ENCODE measurements at places on chromosomes 6 and 20. TPM values are rescaled to one million over a fixed set of nuclear protein-coding genes. Genes with fewer than 3 reads are reported as not detected.
A peak's percentile ranks its signal among the peaks of the same experiment; 100 is the strongest.

The SPDEF gene
- polyA plus RNA-seq = 59.3 TPM

The GFRAL gene
- polyA plus RNA-seq = not detected

The CCN5 gene
- polyA plus RNA-seq = 2.5 TPM

DNA sequence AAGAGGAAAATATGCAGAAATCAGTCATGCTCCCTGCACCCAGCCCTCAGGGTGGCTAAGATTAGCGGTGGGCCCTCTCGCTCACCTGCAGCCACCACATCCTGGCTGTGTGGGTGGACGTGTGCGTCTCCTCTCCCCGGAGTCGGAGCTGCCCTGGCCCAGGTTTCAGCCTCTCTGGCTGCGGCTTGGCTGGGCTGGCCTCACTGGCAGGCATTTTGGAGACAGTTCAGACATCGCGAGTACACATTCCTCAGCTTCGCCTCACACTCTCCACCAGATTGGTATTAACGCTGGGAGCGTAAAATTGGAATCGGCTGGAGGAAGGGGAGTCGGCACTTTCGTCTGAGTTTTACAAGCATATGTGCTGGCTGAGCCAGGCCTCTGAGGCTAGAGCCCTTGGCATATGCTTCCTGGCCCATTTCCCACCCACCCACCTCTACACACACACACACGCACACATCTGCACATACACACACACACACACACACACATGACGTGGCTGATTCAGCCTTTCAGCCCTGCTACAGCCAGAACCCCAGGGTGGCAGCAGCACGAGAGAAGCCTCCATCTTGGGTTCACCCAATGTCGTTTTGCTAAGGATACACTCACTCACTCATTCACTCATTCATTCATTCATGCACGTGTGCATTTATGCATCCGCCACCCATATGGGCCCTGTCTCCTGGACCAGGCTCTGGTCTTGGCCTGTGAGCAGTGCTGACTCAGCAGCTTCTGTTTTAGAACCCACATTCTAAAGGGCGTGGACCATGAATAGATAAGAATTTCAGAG, 42.9 kb downstream of the BCAS4 start:
- no peaks in the 10 kb centered on the region for H3K27me3 ChIP-seq
- H3K27ac ChIP-seq = no peak overlapping the region
- no peaks in the 10 kb centered on the region for H3K4me1 ChIP-seq
- DNase-seq = no peak
- H3K36me3 ChIP-seq = peaks cover 8% of the 10 kb centered on the region
- no peak overlapping the region for H3K4me3 ChIP-seq

GRCh38 chr6:137722749-137723272, 144.2 kb upstream of the TNFAIP3 start:
- peak overlapping the region; percentile 60 for H3K27ac ChIP-seq
- peak; percentile 46 for DNase-seq
- H3K4me3 ChIP-seq = no peak overlapping the region
- no peaks in the 10 kb centered on the region for H3K36me3 ChIP-seq
- peaks cover 14% of the 10 kb centered on the region for H3K4me1 ChIP-seq

DNA sequence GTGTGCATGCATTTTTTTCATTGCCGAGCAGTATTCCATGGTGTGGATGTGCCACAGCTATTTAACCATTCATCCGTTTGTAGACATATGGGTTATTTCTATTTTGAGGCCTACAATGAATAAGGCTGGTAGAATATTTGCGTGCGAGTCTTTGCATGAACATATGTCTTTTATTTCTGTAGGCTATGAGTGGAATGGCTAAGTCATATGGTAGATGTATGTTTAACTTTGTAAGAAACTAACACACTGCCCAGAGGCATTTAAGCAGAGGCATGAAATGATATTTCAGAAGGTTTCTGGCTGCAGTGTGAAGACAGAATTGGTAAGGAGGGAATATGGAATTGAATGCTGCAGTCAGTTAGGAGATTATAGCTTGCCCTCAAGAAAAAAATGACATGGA, 457.4 kb upstream of the CDH4 start:
- no peak for DNase-seq
- H3K27me3 ChIP-seq = no peaks in the 10 kb centered on the region
- no peak overlapping the region for H3K27ac ChIP-seq
- H3K36me3 ChIP-seq = no peaks in the 10 kb centered on the region
- H3K4me3 ChIP-seq = no peak overlapping the region

- no peak for DNase-seq
- no peaks in the 10 kb centered on the region for H3K27me3 ChIP-seq
- H3K4me3 ChIP-seq = no peak overlapping the region
- peaks cover 36% of the 10 kb centered on the region for H3K4me1 ChIP-seq
Measured at GRCh38 chr20:23128461-23129125, 42.5 kb upstream of the CD93 start.

DNA sequence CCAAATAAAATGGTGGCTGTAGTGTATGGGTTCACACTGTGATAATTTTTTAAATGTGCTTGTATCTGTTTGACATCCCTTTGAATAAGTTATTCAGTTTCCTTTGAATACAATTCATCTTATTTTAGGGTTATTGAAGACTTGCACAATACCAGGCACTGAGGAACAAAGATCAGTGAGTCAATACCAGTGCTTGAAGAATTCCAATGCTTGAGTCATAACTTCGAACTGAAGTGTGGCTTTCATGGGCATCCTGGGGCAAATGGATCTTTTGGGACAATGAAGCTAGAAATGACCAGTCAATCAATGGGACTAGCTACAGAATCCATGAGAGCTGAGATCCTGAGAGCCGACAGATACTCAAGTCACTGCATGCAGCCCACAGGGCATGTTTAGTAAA, 349.9 kb upstream of the FLRT3 start:
- no peaks in the 10 kb centered on the region for H3K27me3 ChIP-seq
- H3K4me3 ChIP-seq = no peak overlapping the region
- no peak for DNase-seq
- H3K4me1 ChIP-seq = no peaks in the 10 kb centered on the region
- H3K36me3 ChIP-seq = no peaks in the 10 kb centered on the region

GRCh38 chr20:35773154-35773751, 1.4 kb downstream of the PHF20 start:
- H3K4me3 ChIP-seq = peak overlapping the region; percentile 79
- H3K27me3 ChIP-seq = no peaks in the 10 kb centered on the region
- H3K36me3 ChIP-seq = peaks cover 14% of the 10 kb centered on the region
